Stimulated activated CD8-positive, alpha-beta memory T cell treated with anti-CD3 and anti-CD28 coated beads, Interleukin-7, amount 100 ng/mL, for 1 hour (primary cell): ENCODE measurements at places on chromosomes 4 and X.

GRCh38 chr4:15244354-15244753, 183.5 kb upstream of the C1QTNF7 start:
- no peak for DNase-seq

- no peak for DNase-seq
Observed at GRCh38 chrX:131747173-131747572, 203.3 kb downstream of the OR13H1 start.

DNA sequence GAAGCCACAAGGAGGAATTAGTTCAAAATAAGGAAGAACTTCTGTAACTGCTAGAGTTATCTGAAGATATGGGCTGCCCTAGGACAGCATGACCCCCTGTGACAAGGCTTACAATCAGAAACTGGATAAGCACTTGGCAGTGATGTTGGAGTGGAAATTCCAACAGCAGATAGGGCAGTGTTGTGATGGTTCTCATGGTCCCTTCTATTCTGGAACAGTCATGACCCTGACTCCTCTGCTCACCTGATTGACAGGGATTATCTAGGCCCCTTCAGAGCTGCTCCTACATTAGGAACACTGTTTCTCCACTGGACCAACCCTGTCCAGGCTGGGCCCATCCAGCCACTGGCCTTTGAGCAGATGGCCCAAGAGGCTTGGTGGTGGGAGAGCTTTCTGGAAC, 17.9 kb downstream of the NALF2 start:
- no peak for DNase-seq

DNA sequence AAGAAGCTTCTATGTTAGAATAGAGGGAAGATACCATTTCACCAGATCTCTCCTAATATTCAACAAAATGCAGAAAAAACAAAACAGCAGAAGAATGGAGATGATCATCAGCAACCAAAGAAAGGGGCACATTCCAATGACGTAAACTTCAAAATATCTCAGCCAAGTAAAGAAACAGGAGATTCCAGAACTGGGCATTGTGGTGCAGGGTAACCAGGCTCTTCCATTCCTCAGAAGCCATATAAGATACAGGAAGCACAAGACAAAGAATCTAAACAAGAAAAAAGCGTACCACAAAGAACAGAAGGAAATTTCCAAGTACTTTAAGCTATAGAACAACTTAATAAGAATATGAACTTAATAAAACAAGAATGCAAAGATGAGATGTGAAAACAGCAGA, 6.9 kb upstream of the ARMCX4 start:
- DNase-seq = no peak

DNA sequence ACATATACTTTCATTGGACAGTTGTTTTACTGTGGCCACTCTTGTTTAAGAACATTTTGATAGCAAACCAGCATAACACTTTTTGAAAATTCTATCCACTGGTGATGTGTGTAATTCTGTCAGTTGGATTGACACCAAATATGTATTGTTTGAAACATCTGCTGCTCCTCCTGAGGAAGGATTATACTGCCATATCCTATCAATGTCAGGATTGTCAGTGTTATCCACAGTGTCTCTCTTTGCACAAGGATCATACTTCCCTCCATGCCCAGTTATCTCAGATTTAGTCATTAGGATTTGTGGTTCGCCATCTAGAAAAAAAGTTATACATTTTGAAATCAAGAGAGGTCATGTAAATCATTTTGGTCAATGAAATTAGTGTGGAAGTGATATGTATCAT, 1859.6 kb downstream of the C4orf33 start:
- DNase-seq = no peak

GRCh38 chr4:28373601-28374000, 1513.0 kb downstream of the STIM2 start:
- no peak for DNase-seq

DNA sequence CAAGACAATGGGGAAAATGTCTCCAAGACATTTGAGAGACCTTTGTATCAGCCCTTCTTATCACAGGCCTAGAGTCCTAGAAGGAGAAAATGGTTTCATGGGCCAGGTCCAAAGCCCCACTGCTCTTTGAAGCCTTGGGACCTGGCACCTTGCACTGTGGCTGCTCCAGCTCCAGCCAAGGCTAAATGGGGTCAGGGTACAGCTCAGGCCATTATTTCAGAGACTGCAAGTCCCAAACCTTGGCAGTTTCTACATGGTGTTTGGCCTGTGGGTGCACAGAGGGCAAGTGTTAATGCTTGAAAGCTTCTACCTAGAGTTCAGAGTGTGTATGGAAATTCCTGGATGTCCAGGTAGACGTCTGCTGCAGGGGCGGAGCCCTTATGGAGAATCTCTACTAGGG, 28.5 kb downstream of the SHROOM3 start:
- no peak for DNase-seq

DNA sequence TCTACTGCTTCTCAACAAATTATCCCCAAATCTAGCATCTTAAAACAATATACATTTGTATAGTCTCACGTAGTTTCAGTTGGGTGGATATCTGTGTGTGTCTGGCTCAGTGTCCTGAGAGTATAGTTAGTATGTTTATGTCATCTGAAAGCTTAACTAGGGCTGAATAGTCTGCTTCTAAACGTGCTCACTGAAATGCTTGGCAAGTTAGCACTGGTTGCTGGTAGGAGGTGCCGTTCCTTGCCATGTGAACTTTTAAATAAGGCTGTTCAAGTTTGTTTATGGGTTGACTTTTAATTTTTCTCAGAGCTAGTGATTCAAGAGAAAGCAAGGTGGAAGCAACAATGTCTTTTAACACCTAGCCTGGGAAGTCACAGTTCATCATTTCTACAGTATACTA, 1673.6 kb downstream of the PCDH7 start:
- DNase-seq = no peak

GRCh38 chrX:134362560-134363089, 97.3 kb upstream of the HPRT1 start:
- DNase-seq = no peak

- no peak for DNase-seq
Observed at GRCh38 chr4:72553540-72554337, 15.3 kb downstream of the ADAMTS3 start.

GRCh38 chr4:20574986-20575385, 125.3 kb upstream of the PACRGL start:
- DNase-seq = no peak

DNA sequence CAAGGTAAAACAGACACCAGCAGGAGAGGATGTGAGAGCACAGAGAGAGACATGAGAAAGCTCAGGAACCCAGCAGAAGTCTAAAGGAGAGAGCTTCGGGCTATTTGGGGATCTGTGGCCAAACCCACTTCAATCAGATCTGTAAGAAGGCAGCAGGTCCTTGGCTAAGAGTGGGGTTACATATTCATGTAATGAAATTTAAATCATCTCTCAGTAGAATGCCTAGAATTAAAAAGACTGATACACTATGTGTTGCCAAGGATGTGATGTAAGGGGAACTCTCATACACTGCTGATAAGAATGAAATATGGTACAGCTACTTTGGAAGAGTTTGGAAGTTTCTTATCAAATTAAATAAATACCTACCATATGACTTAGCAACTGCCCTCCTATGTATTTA, 35.8 kb downstream of the PDE5A start:
- no peak for DNase-seq

DNA sequence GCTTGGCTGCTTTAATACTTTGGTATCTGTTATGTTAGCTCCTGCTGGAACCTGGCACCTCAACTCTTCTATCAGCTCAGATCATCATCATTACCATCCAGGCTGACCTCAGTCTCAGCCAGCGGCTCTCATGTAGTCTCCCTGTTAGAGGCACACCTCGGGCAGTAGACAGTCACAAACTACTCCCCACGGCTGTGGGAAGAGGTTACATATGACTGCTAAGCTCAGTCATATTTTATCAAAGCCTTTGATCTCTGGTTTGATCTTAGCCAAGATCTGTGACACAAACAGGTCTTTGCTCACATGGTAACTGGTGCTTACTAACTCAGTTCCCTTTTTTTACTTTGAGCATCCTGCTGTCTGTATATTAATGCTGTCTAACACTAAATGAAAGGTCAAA, 384.9 kb downstream of the CENPC start:
- DNase-seq = no peak

- no peak for DNase-seq
Observed at GRCh38 chr4:1239141-1239949, 9.6 kb downstream of the CTBP1 start.

DNA sequence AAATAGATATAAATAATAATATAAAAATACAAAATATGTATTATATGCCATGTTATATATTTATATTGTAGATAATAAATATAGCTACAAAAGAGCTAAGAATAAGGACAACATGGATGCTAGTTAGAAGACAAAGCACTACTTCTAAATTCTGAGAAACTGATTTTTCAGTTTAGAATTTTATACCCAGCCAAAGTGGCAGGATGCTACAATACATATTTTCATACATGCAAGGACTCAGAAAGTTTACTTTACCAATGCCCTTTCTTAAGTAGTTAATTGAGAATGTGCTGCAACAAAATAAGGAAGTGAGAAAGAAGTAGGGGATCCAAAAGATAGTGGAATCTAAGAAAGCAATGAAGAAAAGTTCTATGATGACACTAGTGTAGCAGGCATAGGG, 64.5 kb downstream of the PDE5A start:
- no peak for DNase-seq

DNA sequence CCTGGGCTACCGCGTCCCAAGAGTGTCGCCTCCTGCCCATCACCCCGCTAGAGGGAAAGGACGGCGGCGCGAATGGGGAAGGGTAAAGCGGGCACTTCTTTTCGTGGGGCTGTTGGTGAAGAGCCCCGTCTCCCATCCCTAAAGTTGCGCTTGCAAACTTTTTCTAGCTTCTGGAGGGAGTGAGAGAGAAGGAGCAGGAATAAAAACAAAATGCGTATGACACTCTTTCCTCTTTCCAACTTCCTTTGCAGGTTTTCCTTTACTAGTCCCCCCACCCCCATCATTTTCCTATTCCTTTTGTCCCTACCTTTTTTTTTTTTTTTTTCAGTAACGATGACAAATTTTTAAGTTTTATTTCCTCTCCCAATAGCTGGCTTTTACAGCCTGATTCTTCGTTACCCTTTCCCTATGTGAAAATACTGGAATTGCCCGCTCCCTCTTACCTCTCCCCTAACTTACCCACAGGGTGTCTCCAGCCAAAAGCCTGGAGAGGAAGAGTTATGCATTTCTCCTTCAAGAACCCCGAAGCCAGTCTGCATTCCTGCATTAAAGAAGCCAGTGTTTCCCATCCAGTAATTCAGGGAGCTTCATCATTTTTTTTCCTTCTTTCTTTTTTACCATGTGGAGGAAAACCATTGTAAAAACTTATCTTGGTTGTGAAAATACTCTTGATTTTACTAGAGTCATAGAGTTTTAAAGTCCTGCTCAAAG, 613 bp upstream of the ARSJ start:
- DNase-seq = no peak

DNA sequence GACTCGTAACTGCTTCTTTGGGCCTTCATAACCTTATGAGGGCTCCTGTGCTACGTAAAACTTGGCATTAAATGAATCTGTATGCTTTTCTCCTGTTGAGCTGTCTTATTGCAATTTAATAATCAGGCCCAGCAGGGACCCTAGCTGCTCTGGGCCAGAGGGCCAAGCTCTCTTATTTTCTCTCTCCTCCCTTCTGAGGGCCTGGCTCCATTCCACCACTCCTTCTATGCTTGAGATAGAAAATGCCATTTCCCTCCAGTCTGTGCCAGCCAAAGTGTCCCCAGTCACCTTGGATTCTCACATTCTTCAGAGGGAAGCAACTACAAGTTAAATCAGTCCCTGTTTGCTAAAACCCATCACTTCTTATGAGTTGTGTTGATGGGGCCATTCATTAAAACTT, 90.1 kb downstream of the CLCN4 start:
- DNase-seq = no peak

GRCh38 chrX:37955273-37955672, 51.1 kb upstream of the SYTL5 start:
- DNase-seq = no peak

GRCh38 chrX:155070038-155070437, 898 bp downstream of the CMC4 start:
- no peak for DNase-seq

DNA sequence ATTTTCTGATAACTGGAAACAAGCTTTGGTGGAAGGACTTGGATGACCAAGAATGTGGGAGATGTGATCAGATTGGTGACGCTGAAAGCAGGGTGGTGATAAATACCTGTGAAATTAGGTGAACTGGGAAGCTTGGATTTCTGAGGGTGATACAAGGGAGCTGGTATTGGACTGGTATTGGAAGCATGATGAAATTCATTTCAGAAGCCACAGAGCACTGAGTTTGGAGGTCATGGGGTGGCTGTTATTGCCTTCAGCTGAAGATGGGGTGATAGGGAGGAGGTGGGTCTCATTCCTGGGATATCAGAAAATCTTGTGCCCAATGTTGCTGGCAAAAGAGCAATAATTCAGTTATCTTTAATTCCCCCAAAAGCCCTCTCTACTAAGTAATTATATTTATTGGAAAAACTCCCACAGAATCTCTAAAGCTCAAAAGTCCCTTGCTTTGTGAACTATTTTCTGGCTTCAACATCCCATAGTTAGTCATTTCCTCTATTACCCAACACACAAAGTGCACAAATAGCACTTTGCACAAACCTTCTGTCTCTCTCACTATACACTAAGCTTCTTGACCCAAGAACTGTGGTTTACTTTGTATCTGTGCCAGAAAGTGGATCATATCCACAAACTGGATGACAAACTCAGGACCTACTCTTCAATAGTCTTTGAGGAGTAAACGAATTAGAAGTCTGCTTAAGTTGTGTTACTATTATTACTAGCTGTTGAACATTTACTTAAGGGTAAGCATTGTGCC, 23.1 kb upstream of the CAMK2D start:
- DNase-seq = no peak

DNA sequence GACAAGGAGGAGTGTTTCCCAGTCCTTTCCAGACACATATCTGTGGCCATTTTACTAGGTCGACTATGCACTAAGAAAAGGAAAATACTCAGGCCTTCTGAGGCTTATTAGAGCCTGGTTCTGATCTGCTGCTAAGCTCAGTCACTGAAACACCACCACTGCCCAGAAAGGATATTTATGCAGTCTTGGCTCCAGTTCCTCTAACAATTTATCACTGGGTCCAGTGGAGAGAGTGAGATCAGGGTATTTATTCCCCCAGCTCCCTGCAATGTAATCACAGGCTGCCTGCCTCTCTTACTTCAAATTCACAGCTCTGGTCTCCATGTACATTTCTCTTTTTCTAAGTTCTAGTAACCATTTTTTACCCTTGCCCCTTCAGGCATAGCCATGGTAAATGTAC, 81.6 kb upstream of the INPP4B start:
- no peak for DNase-seq

- no peak for DNase-seq
Observed at GRCh38 chr4:168514249-168514852, 17.5 kb downstream of the PALLD start.

GRCh38 chrX:148552775-148553174, 52.4 kb downstream of the AFF2 start:
- no peak for DNase-seq

- no peak for DNase-seq
Observed at GRCh38 chr4:133452678-133453077, 303.6 kb downstream of the PCDH10 start.

DNA sequence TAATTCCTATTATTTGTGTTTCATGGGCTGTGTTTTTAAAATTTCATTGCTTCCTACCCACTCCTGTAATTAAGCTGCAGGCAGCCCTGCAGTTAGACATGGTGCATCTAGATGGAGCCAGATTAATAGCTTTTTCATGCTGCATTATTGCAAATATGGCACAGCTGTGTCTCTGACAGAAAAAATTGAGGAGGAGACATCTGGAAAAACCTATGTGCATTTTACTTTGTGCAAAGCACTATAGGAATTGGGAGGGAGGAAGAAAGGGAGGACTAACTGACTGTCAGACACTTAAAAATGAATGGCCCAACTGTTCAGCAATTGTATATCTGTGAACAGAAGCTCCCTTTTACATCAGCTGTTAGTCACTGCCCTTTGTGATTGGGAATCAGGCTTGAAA, 8.1 kb upstream of the RPGR start:
- DNase-seq = no peak

GRCh38 chr4:99687120-99687519, 29.5 kb upstream of the C4orf54 start:
- no peak for DNase-seq
